ENCODE measurements at places on chromosomes 1 and 21. TPM values are rescaled to one million over a fixed set of nuclear protein-coding genes. Genes with fewer than 3 reads are reported as not detected.

DNA sequence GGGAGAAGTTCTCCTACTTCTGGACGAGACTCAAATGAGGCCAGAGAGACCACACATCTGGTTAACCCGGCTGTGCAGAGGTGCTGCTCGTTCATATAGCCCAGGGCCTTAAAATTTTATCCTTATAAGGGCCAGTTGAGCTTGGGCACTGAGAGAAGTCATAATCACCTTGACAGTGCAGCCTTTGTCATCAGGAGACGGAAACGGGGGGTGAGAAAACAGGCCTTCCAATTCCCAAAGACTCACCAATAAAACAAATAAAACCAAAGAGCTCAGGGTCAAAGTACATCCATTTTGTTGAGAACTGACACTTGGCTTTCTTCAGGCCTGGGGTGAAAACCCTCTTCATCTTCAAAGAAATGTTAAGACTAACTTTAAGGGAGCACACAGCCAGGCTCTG, 167.1 kb downstream of the TGFBR3 start:
- peaks cover 3% of the 10 kb centered on the region for H3K36me3 ChIP-seq
- no peaks in the 10 kb centered on the region for H3K27me3 ChIP-seq
- no peaks in the 10 kb centered on the region for H3K4me1 ChIP-seq
- no peak for DNase-seq
- no peak overlapping the region for H3K27ac ChIP-seq
- no peak overlapping the region for H3K4me3 ChIP-seq

DNA sequence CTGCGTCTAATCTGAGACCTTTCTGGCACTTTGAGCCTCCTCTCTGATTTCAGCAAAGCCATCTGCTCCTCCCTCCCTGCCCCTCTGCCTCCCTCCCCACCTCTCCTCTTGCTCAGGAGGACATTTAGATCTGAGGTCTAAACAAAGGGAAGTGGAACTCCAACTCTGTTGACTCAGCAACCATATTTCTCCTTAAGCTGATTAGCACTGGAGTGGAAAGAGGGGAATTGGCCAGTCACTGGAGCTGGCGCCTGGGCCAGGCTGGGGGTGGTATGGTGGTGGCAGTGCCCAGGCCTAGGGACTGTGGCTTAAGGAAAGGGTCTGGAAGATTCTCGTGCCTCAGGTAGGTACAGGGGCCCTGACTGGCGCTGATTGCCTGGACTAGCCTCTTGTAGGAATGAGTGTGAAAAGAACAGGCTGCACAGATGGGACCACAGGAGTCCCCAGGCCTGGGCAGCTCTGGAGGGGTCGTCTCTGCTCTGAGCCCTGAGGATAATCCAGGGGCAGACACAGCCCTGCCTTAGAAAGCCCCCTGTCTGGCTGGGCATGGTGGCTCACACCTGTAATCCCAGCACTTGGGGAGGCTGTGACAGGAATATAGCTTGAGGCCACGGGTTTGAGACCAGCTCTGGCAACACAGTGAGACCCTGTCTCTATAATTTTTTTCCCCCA, 11.9 kb downstream of the SH2D2A start:
- DNase-seq: no peak
- H3K4me1 ChIP-seq: peaks cover 4% of the 10 kb centered on the region
- H3K27me3 ChIP-seq: no peaks in the 10 kb centered on the region
- H3K4me3 ChIP-seq: no peak overlapping the region
- peaks cover 8% of the 10 kb centered on the region for H3K36me3 ChIP-seq

GRCh38 chr1:203173566-203173965, 2.1 kb downstream of the MYBPH start:
- no peaks in the 10 kb centered on the region for H3K36me3 ChIP-seq
- H3K4me1 ChIP-seq: peaks cover 19% of the 10 kb centered on the region
- H3K4me3 ChIP-seq: no peak overlapping the region
- peaks cover 6% of the 10 kb centered on the region for H3K27me3 ChIP-seq
- no peak overlapping the region for H3K27ac ChIP-seq
- DNase-seq: no peak

DNA sequence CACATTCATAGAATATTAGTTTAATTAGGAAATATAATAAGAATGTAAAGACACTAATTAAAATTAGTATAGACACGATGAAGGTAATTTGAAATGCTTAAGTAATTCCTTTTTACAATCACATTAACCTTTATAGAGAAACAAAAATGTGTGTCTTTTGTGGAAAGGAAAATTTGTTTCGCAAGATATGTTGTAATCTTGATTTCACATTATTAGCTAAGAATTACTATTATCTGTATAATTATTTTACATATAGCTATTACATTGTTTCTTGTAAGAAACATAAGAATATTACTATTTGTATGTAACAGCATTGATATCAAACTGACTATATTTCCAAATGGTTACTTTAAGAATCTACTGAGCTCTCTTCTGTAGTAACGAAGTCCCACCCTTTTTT, 111.2 kb downstream of the PTPRC start:
- peaks cover 6% of the 10 kb centered on the region for H3K4me1 ChIP-seq
- H3K36me3 ChIP-seq: no peaks in the 10 kb centered on the region
- DNase-seq: no peak
- H3K4me3 ChIP-seq: no peak overlapping the region

DNA sequence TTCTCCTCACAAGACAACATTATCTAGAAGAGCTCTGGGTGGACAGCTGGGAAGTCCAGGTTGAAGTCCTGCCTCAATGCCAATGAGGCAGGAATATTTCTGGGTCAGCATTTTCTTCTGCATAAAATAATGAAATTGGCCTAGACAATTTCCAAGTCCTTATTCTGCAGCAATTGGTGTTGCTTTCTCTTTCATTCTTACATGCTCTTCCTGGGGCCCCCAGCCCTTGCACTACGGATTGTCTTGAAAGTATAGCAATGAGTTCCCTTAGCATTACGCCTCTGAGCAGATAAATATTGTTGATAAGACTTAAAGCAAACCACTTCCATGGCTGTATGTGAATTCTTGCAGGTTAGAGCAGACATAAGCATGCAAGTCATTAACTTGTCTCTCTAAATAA, 188.5 kb downstream of the TGFBR3 start:
- no peak overlapping the region for H3K27ac ChIP-seq

DNA sequence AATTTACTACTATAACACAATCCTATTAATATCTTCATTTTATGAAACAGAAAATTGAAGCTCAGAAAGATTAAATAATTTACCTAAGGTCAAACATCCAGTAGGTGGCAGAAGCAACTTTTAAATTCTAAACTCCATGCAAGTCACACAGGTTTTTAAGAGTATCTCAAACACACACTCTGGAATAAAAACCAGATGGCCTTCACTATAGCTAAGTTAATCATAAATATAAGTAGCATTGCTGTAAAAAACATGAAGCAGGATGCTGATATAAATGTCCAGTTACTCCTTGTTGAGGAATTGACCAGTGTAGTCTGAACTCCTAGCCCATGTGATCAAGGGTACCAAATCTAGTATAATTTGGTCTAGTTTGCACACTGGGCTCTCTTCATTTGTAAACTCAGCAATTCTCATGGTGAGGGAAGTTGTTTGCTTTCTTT, 9.4 kb upstream of the FMO3 start:
- no peaks in the 10 kb centered on the region for H3K27me3 ChIP-seq
- no peak overlapping the region for H3K27ac ChIP-seq
- H3K4me1 ChIP-seq: peaks cover 20% of the 10 kb centered on the region

DNA sequence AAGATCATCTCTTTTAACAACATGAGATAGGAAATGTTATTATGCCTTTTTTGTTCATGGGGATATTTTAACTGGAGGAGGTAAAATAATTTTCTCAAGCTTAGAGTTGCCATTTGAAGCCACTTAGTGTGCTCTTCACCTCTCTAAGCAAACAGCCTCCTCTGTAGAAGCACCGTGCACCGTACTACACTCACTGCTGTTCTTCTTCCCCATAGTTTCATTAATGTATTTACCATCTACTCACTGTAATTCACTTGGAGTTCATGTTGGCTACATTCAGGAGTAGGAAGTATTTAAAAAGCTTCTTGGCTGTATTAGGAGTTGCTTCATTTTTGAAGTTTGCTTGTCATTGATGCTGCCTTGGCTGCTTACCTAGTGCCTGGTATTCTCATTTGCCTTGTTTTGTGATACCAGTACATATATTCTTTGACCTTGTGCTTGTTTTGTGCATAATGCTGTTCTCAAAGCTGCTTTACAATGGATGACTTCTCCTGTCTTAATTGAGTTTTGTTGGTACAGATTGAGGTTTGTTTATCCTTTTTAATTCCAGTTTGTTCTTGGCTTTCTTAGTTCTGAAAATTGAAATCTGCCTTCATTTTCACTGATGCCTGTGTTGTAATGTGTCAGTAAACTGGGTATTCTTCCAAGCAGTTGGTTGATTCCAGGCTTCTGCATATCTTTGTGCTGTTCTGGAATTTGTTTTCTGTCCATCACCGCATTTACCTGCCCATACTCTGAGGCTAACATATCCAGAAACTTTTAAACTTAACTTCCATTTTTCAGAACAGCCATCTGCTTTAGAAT, 240.4 kb downstream of the HMCN1 start:
- no peak for DNase-seq
- peaks cover 56% of the 10 kb centered on the region for H3K4me1 ChIP-seq
- H3K36me3 ChIP-seq: peaks cover 6% of the 10 kb centered on the region
- H3K4me3 ChIP-seq: no peak overlapping the region
- peak overlapping the region; percentile 81 for H3K27ac ChIP-seq

GRCh38 chr1:246365708-246366107, 141.4 kb downstream of the SMYD3 start:
- no peaks in the 10 kb centered on the region for H3K27me3 ChIP-seq
- H3K27ac ChIP-seq: no peak overlapping the region
- peaks cover 10% of the 10 kb centered on the region for H3K4me1 ChIP-seq

- H3K36me3 ChIP-seq: peaks cover 34% of the 10 kb centered on the region
- H3K4me3 ChIP-seq: no peak overlapping the region
- H3K27me3 ChIP-seq: no peaks in the 10 kb centered on the region
- H3K4me1 ChIP-seq: no peaks in the 10 kb centered on the region
Observed at GRCh38 chr1:46280092-46280491, 23.3 kb downstream of the LRRC41 start.

GRCh38 chr1:53265581-53265980, 27.3 kb upstream of the MAGOH start:
- H3K27me3 ChIP-seq: no peaks in the 10 kb centered on the region
- H3K36me3 ChIP-seq: peaks cover 9% of the 10 kb centered on the region
- no peak overlapping the region for H3K27ac ChIP-seq
- DNase-seq: no peak
- no peak overlapping the region for H3K4me3 ChIP-seq

- no peaks in the 10 kb centered on the region for H3K4me1 ChIP-seq
- no peaks in the 10 kb centered on the region for H3K36me3 ChIP-seq
- DNase-seq: no peak
- H3K4me3 ChIP-seq: no peak overlapping the region
Observed at GRCh38 chr1:119347858-119348257, 20.7 kb upstream of the HAO2 start.

GRCh38 chr1:214427871-214428277, 123.5 kb downstream of the PTPN14 start:
- H3K4me3 ChIP-seq: peak overlapping the region; percentile 7
- DNase-seq: no peak
- H3K36me3 ChIP-seq: peaks cover 3% of the 10 kb centered on the region
- H3K4me1 ChIP-seq: peaks cover 68% of the 10 kb centered on the region

DNA sequence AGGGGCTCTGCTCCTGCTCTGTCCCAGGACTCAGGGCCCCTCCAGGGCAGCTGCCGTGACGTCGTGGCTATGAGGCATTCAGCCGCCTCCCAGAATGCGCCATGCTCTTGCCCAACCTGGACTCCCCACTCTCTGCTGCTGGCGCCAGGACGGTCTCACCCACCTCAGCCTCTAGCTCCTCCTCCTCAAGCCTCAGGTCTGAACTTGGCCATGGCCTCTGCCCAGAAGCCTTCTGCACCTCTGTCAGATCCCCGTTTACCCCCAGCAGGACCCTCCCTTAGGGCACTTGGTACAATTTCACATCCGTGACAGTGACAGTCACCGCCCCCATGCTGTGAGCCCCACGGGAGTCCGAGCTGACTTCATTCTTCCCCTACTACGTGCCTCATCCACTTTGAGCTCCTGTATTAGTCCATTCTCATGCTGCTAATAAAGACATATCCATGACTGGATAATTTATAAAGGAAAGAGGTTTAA, 4.9 kb downstream of the CSTB start:
- H3K4me3 ChIP-seq: no peak overlapping the region
- H3K36me3 ChIP-seq: peaks cover 14% of the 10 kb centered on the region
- no peaks in the 10 kb centered on the region for H3K27me3 ChIP-seq
- DNase-seq: no peak

- H3K27ac ChIP-seq: no peak overlapping the region
- H3K36me3 ChIP-seq: no peaks in the 10 kb centered on the region
- no peaks in the 10 kb centered on the region for H3K4me1 ChIP-seq
Observed at GRCh38 chr21:17539743-17540341, 27.0 kb downstream of the CXADR start.

GRCh38 chr21:33543505-33544129, 779 bp downstream of the SON start:
- peak overlapping the region; percentile 95 for H3K4me3 ChIP-seq
- H3K27ac ChIP-seq: peak overlapping the region; percentile 100
- no peak for DNase-seq
- peaks cover 40% of the 10 kb centered on the region for H3K4me1 ChIP-seq
- H3K27me3 ChIP-seq: no peaks in the 10 kb centered on the region

GRCh38 chr1:216836316-216836715, 113.1 kb upstream of the ESRRG start:
- no peaks in the 10 kb centered on the region for H3K4me1 ChIP-seq
- H3K4me3 ChIP-seq: no peak overlapping the region
- no peaks in the 10 kb centered on the region for H3K36me3 ChIP-seq
- no peak overlapping the region for H3K27ac ChIP-seq

DNA sequence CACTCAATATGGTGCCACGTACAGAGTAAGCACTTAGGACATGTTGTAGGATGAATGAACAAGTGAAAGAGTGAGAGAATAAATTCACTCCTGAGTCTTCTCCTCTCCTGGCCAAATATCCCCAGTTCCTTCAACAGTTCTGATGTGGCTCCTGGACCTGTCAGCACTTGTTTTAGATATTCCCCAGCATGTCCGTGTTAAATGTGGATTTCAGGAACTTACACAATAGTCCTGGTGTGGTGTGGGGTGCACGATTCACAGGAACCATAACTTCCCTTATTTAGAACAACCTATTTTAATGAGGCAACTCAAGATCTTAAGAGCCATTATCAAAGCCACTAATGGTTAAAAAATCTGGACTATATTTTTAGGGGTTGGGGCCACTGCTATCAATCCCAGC, 39.0 kb upstream of the MYSM1 start:
- H3K4me1 ChIP-seq: no peaks in the 10 kb centered on the region
- no peaks in the 10 kb centered on the region for H3K27me3 ChIP-seq
- H3K36me3 ChIP-seq: no peaks in the 10 kb centered on the region
- no peak overlapping the region for H3K4me3 ChIP-seq
- no peak for DNase-seq

- no peak overlapping the region for H3K27ac ChIP-seq
- H3K27me3 ChIP-seq: peaks cover 9% of the 10 kb centered on the region
- H3K4me1 ChIP-seq: no peaks in the 10 kb centered on the region
- H3K4me3 ChIP-seq: no peak overlapping the region
Observed at GRCh38 chr1:67193704-67194103, 27.4 kb downstream of the IL23R start.

The AMY1C gene
- total RNA-seq: not detected

The EXTL1 gene
- total RNA-seq: 4.3 TPM

The LEFTY2 gene
- total RNA-seq: 38.3 TPM

The GSTM3 gene
- 63.8 TPM for total RNA-seq

The OLFML2B gene
- total RNA-seq: 120 TPM

The YIPF1 gene
- total RNA-seq: 17.2 TPM

The SLC45A3 gene
- 2.9 TPM for total RNA-seq

The EVA1C gene
- total RNA-seq: 1.5 TPM

The DNAJC6 gene
- 24.7 TPM for total RNA-seq

All from chondrocyte (in vitro differentiated cells).